ENCODE measurements at places on chromosomes 5 and 9.

GRCh38 chr9:34809504-34810186 lies 99.7 kb upstream of the CCL21 start:
- DNase-seq: peak; percentile 4

GRCh38 chr5:9363026-9363425 lies 182.8 kb downstream of the SEMA5A start:
- no peak for DNase-seq

- DNase-seq: no peak
Measured at GRCh38 chr5:56685503-56686217, 129.7 kb upstream of the MAP3K1 start.

- no peak for DNase-seq
Measured at GRCh38 chr9:127309715-127310114, 45.1 kb downstream of the GARNL3 start.

GRCh38 chr5:135377751-135378680 lies 21.0 kb downstream of the MACROH2A1 start:
- DNase-seq: no peak

DNA sequence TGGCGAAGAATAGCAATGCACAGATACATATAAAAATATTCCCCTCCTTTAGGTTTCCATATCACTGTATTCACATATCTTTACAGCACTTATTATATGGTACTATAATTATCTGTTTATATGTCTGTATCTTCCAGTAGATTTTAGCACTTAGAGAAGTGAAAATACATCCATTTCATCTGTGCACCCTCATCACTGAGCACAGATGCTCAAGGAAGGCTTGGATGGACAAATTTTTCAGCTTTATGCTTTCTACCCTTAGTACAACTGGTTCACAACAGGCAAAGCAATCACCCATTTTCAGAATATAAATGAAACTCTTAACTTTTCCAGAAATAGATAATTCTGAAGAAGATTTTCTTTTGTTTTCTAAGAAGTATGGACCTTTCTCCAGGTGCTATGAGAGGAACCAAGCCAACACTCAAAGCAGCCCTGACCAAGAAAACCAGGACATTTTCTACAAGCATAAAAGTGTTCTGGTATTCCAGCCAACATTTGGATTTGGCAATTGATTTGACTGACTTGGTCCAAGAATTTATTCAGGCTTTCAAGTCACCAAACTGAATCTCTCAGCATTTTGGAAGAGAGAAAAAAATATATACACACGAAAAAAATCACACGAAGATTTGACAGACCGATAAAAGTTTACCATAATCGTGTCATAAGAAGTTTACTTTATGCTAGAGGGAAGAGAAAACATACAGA lies 170.2 kb upstream of the CD180 start:
- DNase-seq: no peak

- DNase-seq: no peak
Measured at GRCh38 chr5:177079606-177080005, 7.1 kb upstream of the FGFR4 start.
